ENCODE measurements at places on chromosomes 12 and 14.

GRCh38 chr14:95322651-95323050, 2.9 kb upstream of the CLMN start:
- no peak for DNase-seq

- no peak for DNase-seq
Measured at GRCh38 chr14:61229981-61230380, 51.2 kb downstream of the TMEM30B start.

DNA sequence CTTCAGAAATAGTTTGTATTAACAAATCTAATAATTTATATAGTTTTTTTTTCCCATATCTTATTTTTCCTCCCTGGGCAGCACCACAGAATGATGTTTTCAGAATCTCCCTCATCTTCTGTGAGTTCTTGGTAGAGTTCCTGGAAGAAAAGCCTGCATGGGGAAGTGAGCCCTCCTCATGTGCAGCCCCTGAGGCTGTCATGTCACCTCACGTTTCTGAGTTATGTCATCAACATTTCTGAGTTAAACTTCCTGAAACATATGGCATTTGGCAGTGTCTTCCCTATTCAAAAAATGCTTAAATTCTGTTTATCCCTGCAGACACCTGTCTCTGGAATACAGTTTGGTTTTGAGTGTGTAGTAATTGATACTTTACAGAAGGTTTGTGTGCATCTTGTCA, 979.0 kb downstream of the TMEM121 start:
- DNase-seq: no peak

- no peak for DNase-seq
Measured at GRCh38 chr12:22810036-22810435, 185.1 kb downstream of the ETNK1 start.

- DNase-seq: no peak
Measured at GRCh38 chr12:98213556-98213955, 301.8 kb upstream of the TMPO start.

DNA sequence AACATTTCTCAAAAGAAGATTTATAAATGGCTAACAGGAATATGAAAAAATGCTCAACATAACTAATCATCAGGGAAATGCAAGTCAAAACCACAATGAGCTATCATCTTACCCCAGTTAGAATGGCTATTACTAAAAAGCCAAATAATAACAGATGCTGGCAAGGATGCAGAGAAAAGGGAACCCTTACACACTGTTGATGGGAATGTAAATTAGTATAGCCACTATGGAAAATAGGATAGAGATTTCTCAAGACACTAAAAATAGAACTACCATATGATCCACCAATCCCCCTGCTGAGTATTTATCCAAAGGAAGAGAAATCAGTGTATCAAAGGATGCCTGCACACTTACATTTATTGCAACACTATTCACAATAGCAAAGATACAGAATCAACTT, 58.3 kb downstream of the GUCY2C start:
- DNase-seq: no peak

Data from SIG-M5 (cell line).